GDM1 (cell line): ENCODE measurements at places on chromosomes 11 and 22.

DNA sequence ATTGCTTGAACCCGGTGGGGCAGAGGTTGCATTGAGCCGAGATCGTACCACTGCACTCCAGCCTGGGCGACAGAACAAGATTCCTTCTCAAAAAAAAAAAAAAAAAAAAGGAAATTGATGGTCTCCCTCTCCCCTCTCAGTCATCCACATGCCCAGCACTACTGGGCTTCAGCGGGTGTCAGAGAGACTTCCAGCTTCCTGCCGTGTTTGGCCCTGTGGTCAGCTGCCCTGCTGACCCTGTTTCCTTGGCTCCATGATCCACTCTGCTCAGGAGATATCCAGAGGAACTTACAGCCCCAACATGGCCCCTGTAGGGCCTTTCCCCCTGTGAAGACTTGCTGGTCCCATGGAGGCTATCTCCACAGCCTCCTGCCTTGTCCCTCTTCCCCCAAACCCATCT is 6.1 kb upstream of the PNPLA3 start:
- no peak for DNase-seq

GRCh38 chr22:45757068-45757467 is 85.4 kb downstream of the ATXN10 start:
- DNase-seq = no peak

DNA sequence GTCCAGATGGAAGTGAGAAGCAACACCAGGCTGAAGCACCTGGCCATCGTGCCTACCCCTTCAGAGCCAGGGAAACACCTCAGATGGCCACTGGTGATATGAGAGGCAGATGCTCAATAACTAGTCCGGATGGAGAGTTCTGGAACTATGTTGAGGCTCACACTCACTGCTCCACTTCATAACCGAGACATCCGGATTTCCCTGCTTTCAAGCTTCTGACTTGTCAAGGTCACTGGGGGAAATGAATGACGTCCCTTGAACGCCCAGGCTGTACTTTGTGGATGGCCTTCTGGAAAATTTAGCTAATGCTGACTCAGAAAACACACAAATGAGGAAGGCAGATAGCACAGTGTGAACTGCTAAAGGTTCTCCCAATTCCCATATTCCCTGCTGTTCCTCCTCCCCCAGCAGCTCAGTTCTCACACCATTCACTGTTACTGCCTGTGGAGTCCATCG is at the start of gene LYVE1:
Gene LYVE1 (minus strand): TSS at position 180 of the 456 bp plus-strand sequence. CDS start 133 bp downstream, at position 47.
- DNase-seq = no peak

DNA sequence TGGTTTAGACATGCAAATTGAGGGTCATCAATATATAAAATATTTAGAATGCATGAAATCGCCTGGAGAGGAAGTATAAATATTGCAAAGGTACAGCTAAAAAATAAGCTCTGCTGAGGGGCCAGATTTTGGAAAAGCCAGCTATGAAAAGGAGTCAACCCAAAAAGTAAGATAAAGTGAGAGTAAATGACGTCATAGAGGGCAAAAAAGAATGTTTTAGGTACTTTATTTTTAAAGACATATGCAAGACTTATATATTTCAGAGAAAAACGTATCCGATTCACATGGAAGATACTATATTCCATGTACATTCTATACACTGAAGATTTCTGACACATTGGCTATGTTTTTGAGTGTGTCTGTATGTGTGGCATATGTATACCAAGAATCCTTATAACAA is 13.6 kb downstream of the GRM5 start:
- no peak for DNase-seq

GRCh38 chr11:132670921-132671675 is 861.2 kb downstream of the OPCML start:
- DNase-seq = no peak

DNA sequence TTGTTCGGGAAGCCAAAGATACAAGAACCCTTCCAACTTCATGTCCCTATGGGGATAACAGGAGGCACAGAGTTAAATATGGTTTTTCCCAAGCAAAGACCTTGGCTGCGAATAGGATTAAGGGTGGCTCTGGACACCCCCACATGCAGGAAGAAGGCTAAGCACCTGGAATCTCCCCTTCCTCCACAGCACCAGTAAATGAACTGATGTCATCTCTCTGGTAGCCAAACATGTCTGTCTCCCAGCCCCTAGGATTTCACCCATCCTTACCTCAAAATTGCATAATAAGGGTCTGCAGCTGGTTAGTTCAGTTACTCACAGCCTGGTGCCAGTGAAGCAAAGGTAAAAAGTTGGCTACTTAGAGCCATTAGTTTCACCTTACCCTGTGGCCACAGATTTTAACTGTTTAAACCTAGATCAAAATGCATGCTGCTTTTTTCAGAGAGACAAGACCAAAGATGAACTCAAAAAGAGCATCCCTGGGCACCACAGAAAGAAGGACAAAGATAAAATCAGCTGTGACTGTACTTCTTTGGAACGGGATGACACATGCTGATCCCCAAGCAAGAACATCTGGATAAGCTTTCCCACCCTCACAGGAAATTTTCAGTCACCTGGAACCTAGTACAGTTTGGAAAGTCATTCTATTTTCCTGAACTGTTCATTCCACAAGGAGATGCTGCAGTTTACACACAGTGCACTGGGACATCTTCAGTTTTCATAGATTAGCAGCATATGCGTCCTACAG is 77.2 kb upstream of the AKIP1 start:
- no peak for DNase-seq
